ENCODE measurements at places on chromosomes 3 and 15.
A peak's percentile ranks its signal among the peaks of the same experiment; 100 is the strongest.

- no peak for DNase-seq
These were observed 16.0 kb downstream of the SIAH2 start for GRCh38 chr3:150746791-150747590.

GRCh38 chr3:190401963-190402362 lies 14.0 kb downstream of the CLDN16 start:
- no peak for DNase-seq

DNA sequence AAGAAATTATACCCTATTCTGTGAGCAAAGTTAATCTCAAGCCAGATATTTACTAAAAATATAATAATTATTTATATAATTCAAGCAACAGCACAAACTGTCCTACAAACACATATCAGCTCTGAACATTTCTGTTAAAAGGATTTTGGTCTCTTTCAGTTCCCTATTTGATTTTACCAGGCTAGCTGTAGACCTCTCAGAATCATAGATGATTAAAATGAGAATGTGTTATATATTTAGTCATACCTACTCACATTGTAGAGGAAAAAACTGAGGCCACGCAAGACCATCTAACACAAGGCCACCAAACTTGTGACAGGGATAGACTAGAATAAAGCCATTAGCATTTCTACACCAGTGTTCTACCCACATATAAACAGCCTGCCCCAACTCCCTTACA lies 28.5 kb downstream of the ACKR4 start:
- no peak for DNase-seq

- DNase-seq = no peak
These were observed 71.5 kb upstream of the GALNT15 start for GRCh38 chr3:16102905-16103364.

DNA sequence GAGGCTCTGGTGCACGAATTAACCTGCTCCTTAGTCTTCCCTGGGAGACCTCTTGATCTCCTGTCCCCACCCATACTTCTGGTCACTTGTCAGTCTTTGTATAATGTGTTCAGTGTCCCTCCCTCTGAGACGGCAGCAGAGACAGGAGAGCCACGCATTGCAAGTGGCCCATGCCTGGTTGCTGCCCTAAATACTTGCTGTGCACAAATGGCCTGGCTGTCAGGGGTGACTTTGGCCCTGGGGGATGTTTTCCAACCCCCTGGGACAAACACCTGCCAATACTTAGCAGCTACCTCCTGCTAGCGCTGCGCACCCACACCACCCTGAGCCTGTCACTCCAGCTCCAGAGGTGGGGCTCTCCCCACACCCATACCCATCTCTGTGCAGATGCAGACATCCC lies 17.2 kb downstream of the KLF13 start:
- DNase-seq = no peak

- DNase-seq = no peak
These were observed at the start of gene C3orf70 for GRCh38 chr3:185152410-185153170. TSS of gene C3orf70 (minus strand) at chr3:185153060. CDS start at chr3:185152823, 237 bp downstream.

DNA sequence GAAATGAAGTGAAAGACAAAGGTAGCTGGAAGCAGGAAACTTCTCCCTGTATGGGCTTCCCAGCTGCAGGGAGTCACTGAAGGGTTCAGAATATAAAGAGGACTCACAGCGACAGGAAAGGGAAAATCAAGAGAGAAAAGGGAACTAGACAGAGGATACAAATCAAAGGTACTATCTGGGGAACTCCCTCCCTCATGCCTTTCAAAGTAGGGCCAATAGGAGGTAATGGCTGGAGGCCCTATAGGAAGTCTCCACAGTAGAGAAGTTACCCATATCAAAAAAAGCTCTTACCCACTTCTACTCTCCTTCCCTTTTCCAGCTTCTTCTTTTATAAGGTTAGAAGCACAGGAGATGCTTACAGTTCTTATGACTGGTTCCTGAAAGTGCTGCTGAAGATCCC lies 43.5 kb downstream of the FMN1 start:
- no peak for DNase-seq

DNA sequence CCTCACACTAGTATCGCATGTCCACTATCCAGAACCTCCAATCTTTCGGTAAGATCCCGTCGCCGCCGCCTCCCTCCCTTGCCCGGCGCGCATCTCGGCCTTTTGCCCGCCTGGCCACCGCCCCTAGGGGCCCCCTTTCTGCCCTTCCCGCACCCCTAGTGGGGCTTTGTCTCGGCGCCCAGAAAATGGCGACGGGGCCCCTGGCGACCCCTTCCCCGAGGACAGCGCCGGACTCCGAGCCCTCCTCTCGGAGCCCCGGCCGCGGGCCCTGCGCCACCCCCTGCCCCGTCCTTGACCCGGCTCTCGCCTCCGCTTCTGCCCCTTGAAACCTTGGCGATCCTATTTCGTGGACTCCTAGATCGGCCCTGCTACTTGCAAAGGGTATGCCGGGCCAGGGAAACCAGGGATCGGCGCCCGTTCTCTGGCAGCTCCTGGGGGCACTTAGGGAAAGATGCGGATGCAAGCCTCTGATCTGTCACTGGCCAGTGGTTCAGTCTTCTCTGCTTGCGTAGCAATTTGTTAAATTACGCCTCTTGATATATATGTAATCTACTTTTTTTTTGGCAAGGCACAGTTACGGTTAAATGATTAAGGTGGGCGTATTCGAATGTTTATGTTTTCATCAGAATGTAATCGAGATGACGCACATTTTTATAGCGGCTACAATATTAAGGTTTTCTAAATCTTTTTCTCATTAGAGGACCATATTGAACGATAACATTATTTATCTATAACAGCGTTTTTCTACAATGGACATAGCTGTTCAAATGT lies 603 bp downstream of the EIF1B start:
- peak; percentile 68 for DNase-seq

DNA sequence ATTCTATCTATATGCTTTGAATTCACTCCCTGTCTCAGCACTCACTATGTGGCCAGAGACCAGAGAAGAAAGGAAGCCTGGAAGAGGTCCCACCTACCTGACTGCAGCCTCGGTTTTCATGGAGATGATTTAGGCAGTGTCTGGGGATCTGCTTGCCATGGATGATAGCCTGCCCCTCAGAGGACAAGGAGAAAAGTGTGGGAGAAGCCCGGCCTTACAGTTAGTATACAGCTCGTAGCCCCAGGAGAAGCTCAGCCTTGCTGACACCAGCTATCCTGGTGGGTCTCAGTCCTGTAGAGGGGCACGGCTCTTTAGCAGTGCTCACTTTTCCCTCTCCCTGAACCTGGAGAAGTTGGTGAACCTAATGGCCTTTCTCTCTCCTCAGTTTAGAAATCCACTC lies 25.9 kb upstream of the RTP4 start:
- no peak for DNase-seq

DNA sequence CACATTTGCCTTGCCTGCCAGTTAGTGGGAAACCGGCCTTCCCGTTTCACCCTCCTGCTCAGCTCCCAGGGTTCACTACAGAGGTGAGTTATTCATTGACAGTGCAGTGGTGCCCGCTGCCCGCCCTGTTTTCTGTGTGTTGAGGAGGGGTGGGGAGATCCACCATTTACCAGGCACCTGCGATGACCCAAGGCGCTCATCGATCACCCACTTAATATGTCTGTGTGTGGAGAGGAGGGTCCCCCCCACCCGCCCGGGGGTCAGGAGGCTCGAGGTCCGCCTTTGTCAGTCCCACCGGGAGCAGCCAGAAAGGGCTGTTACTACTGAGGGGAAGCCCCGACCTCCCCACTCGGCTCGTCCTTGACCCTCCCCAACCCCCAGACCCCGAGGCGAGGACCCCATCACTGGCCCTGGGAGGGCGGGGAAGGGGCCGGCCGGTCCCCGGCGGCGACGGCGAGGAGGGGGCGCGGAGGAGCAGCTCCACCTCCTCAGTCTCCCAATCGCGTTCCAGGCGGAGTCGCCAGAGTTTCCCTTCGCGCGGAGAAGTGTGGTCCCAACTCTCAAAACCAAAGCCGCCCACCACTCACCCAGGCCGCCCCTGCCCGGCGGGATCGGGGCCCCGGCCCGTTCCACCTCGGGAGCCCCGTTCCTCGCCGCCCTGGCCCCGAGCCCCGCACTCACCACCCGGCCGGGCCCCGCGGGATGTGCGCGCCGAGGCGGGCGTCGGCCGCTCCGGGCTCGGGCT lies 1.1 kb downstream of the PLXNB1 start:
- no peak for DNase-seq

DNA sequence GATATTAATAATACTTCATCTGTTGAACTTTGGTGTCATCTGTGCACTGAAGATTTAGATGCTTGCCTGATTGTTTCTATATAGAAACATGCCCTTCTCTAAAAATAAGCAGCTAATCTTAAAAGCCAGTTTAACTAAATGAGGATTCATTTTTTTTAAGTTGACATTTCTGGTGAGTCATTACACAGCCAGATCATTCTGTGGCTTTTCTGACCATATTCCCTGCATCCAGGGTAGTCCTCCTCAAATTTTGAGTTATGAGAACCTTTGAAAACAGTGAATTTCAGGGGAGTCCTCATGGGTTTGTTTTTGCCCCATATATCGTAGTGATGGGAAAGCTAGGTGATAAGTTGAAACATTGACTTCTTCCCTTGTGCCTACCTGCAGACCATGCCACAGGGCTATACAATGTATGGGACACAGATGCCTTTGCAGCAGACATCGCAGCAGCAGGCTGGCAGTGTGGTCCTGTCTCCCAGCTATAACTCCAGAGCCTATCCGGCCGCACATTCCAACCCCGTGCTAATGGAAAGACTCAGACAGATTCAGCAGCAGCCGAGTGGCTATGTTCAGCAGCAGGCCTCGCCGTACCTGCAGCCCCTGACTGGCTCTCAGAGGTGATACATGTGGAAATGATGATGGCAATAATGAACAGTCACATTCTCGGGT lies 26.5 kb upstream of the P2RY12 start:
- no peak for DNase-seq

DNA sequence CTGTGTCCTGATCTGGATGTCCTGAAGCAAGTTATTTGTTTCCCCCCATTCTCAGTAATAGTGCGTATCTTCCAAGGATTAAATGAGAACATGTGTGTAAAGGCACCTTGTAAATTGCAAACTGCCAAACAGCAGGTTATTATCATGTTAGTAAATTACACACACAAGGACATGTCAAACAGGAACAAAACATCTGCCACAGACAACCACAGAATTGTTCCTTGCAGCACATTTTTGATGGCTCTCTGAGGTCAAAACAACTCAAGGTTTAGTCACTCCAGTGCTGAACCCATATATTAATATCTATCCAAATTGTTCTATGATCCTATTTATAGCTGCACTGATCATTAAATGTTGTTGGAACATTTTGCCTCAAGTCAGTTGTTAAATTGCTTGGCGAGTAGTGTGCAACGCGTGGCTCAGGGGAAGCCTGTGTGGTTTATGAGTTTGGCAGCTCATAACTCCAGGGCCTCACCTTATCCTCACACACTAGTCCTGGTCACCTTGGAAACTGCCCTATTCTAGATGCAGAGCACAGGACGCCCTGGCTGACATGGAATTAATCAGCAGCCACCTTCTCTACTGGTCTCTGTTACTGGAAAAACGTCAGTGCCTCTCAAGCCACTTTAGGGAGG lies 46.3 kb upstream of the CDV3 start:
- no peak for DNase-seq

DNA sequence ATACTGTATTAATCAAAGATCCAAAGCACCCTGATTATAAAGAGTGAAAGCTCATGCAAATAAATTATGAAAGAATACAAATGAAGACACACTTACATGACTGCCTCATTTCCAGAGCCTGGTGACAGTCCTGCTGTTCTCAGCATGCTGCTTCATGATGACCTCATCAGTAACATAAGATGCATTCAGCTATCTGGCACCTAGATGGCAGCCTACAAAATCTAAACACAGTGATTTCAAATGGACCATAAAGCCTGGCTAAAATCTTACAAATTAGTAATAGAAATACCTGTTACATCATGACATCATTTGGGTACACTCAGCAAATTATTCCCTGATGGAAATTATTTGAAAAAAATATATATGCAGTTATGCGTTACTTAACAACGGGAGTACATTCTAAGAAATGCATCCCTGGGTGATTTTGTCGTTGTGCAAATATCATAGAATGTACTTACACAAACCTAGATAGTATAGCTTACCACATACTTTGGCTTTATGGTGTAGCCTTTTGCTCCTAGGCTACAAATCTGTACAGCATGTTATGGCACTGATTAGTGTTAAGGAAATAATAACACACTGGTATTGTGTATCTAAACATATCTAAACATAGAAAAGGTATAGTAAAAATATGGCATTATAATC lies 207.2 kb downstream of the EPHA3 start:
- DNase-seq = no peak

DNA sequence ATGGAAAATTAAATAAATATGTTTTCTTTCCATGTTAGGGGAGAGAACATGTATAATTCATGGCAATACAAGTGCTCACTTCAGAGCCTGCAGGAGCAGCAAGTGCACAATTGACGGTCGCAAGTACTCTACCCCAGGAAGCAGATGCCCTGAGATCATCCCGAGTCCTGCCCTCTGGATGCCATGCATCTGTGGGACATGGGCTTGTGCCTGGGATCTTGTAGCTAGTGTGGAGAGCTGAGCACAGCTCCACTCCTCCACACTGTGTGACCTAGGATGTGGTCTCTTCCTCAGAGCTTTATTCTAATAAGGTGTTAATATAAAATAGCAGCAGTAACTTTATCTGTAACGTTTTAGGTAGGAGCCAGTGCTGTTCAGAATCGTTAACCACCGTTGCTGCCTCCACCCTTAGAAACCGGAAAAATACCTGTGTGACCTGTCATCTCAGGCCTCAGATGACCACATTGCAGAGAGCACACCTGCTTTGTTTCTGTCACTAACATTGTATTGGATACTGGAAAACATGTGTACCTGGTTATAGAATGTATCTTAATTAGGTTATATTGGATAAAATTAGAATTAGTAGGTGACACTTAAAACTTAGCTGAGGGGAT lies 105.0 kb upstream of the GOLGA6L6 start:
- DNase-seq = no peak

DNA sequence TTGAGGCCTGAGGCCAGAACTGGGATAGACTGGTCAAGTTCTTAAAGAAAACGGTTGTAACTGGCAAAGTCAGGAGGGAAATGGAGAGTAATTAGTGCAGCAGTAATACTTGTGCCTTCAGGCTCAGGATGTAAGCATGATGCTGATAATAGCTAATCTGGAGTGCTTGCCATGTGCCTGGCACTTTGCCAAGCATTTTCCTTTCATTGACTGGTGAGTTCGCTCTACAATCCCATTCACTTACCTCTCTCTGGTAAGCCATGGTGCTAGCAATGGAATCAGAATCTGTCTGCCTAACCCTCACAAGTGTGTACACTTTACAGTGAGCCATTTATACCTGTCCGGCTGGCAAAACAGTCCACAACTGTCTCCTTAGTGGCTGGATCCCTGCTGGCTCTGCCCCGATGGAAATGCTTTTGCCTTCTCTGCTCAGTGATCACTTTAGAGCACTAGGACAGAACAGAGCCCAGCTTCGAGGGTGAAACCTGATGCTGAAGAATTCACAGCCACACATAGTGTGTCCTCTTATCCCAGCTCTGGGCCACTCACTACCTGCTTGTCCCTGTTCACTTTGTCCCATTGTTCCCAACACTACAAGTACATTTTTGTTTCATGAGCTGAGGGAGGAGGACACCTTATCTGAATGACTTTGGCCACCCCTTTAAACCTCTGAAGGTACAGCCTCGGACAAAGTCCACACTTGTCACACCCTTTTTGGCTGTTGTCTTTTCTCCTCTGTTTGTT lies 10.3 kb downstream of the CHP1 start:
- peak; percentile 41 for DNase-seq

- no peak for DNase-seq
These were observed 367 bp downstream of the OR4F6 start for GRCh38 chr15:101803676-101804075.

GRCh38 chr3:116432795-116433194 lies 12.5 kb downstream of the LSAMP start:
- no peak for DNase-seq
